Activated T-cell treated with anti-CD3 and anti-CD28 coated beads for 4 hours (primary cell): ENCODE measurements at places on chromosomes 1 and 21.

- DNase-seq = no peak
These were observed 78.0 kb upstream of the HOOK1 start for GRCh38 chr1:59736744-59737143.

DNA sequence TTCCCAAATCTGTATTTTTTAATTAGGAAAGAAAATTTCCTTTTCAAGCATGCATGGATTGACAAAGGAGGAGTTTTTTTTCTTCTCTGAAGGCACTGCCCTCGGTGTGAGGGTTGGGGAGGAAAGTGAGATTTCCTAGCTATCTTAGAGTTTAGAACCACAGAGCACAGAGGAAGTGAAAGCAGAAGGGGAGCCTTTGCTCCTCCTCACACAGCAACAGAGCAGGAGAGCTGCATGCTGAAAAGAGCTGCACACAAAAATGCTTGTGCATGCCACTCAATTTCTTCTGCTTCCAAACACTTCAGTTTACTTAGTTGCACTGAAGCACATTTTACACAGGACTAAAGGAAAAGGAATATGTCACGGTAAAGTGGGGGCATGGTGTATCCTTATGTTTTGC is 308.1 kb downstream of the GPATCH2 start:
- DNase-seq = no peak

GRCh38 chr1:229864686-229865230 is 202.3 kb upstream of the GALNT2 start:
- DNase-seq = no peak

DNA sequence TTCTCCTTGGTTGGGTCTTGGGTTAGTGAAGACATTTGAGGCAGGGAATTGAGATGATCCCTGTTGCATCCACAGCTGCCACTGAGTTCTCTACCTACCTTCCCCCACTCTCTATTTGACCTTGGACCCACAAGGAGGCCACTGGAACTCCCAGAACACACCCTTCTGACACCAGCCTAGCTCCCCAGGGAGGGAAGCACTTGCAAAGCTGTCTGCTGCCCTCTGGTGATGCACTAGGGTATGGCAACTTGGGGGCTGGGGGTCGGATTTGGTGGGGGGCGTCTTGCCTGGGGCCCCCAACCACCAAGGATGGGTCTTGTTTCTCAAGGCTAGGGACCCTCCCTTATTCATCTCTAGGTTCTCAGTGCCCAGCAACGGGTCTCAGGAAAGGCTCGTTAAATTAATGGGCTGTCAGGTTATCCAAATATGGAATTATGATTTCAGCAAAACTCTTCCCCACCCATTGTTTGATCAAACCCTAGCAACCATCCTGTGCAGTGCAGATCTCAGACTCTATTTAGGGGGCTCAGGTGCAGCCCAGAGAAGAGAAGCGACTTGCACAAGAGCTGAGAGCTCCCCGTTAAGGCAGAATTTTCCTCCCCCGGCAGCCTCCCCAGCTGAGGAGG is 177.8 kb upstream of the KLHDC7A start:
- DNase-seq = no peak

- DNase-seq = no peak
These were observed 5.7 kb downstream of the LBR start for GRCh38 chr1:225422031-225422605.

GRCh38 chr21:45156459-45156858 is 82.1 kb downstream of the ADARB1 start:
- no peak for DNase-seq

DNA sequence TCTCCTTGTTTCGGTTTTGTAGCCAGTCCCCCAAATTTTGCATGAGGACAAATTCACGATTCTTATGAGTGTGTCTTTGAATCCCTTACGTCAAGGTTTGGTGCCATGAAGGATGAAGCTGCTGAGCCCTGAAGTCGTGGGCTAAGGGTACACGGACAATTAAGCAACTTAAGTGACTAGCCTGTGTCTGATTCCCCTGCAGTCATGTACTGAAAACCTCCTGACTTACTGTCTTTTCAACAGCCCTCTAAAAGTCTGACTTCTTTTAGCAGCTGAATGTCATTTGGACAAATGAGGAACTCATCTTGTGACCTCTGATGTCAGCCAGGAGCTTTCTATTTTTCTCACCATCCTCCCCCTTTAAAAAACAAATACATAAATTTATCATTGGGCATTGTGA is 27.1 kb upstream of the C1orf105 start:
- no peak for DNase-seq

- DNase-seq = no peak
These were observed 24.4 kb downstream of the SPSB1 start for GRCh38 chr1:9317072-9317471.

GRCh38 chr21:45423968-45424853 is 19.2 kb downstream of the COL18A1 start:
- no peak for DNase-seq

- DNase-seq = no peak
These were observed 32.9 kb upstream of the RASAL2 start for GRCh38 chr1:178060789-178061556.
